ENCODE measurements at places on chromosomes 13 and 19. TPM values are rescaled to one million over a fixed set of nuclear protein-coding genes. Genes with fewer than 3 reads are reported as not detected.
A peak's percentile ranks its signal among the peaks of the same experiment; 100 is the strongest.

Gene RYR1
- not detected for total RNA-seq

GRCh38 chr13:23455401-23456185, 22.1 kb upstream of the SACS start:
- DNase-seq: no peak

Gene ZNF560
- 0.47 TPM for total RNA-seq

DNA sequence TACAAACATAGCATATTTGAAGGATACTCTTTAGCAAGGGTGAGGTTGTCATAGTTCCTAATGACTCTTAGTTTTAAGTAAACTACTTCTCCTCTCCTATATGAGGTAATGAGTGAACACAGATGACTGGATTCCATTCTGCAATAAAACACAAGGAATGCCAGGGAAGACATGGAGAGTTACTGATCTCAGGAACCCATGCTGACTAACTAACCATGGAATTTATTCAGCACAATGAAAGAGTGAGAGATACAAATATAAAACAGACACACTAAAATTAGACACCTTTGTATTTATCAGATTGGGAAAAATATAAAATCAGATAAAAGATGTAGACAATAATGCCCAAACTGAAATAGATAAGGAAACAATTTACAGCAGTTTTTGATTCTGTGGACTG, 1525.9 kb upstream of the SLC10A2 start:
- DNase-seq: peak; percentile 60

GRCh38 chr19:18726846-18727245, 43.4 kb downstream of the CRTC1 start:
- DNase-seq: no peak

Gene CGB7
- 0.61 TPM for total RNA-seq

- no peak for DNase-seq
Measured at GRCh38 chr13:33109271-33109697, 93.1 kb downstream of the KL start.

Gene FCGBP
- total RNA-seq: 0.26 TPM

Gene CABP5
- not detected for total RNA-seq
